Fibroblast of the conjunctiva (primary cell): ENCODE measurements at places on chromosomes 4 and X.

DNA sequence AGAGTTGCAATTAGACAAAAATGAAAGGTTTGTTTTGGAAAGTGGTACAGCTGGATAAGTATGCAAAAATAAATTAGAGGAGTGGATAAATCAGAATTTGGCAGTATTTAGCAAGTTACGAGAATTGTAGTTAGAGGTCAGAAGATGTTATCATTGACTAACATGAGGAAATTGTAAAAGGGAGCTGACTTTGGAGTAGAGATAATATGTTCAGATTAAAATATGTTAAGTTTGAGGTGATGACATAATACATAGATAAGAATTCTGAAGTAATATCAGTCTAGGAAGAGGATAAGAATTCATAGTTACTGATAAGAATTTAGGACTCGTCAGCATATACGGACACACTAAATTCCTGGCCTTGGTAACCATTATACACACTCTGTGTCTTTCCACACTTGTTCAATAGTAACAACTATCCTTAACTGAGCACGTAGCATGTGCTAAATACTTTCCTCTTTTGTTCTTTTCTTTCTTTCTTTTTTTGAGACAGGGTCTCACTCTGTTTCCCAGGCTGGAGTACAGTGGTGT, 4.1 kb upstream of the EPGN start:
- DNase-seq, result no peak

DNA sequence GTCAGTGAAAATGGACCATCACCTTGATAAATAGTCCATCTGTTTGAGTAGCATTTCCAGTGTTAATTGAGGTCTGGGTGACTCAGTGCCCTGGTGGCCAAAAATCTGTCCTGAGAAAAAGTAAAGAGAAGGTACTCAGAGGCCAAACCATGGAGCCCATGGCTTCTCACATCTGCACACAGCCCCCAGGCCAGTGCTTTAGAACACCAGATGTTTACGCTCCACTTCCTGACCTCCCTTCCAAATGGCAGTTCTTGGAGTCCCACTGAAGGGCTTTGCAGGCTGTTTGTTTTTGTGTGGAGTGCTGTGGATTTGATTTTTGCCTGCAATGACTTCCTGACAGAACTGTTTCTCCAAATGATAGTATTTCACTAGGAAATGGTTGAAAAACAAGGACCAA, 60.2 kb upstream of the GPC4 start:
- DNase-seq, result no peak

DNA sequence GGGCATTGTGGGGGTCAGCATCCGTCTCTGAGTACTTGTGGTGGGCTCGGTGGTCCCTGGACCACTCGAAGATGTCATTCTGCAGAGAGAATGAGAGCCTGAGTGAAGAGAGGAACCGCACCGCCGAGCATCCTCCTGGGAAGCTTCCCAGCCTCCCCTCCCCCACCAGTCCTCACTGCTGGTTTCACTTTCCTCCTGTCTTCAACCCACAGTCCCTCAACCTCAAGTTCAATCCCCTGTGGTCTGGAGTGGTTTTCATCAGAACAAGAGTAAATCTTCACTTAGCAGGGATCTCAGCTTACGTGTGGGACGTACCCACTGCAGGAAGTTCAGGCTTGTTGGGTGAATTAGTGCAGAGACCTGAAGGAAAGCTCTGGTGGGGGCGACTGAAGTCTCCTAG, 117.8 kb downstream of the SCD5 start:
- no peak for DNase-seq

- DNase-seq, result no peak
Measured at GRCh38 chr4:87153078-87153870, 67.1 kb downstream of the KLHL8 start.

DNA sequence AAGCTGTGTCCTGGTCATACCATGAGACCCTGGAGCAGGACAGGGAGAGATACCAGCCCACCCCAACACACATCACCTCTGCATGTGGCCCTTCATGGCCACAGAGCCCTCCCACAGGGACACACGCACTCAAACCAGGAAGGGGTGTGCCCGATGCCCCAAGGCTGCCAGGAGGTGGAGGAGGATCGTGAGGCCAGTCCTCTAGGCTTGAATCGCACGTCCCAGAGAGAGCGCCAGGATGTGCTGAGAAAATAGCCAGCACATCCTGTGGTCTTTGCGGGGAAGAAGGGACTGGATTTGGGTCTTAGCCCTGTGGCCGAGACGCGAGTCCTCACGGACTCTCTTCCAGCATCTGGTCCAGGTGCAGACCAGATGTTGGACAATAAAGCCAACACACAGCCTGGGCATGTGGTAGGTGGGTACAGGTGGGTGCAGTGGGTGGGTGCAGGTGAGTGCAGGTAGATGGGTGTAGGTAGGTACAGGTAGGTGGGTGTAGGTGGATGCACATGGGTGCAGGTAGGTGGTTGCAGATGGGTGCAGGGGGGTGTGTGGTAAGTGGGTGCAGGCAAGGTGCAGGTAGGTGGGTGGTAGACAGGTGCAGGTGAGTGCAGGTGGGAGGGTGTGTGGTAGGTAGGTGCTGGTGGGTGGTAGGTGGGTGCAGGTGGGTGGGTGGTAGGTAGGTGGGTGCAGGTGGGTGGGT, 94.3 kb upstream of the AFAP1 start:
- no peak for DNase-seq

DNA sequence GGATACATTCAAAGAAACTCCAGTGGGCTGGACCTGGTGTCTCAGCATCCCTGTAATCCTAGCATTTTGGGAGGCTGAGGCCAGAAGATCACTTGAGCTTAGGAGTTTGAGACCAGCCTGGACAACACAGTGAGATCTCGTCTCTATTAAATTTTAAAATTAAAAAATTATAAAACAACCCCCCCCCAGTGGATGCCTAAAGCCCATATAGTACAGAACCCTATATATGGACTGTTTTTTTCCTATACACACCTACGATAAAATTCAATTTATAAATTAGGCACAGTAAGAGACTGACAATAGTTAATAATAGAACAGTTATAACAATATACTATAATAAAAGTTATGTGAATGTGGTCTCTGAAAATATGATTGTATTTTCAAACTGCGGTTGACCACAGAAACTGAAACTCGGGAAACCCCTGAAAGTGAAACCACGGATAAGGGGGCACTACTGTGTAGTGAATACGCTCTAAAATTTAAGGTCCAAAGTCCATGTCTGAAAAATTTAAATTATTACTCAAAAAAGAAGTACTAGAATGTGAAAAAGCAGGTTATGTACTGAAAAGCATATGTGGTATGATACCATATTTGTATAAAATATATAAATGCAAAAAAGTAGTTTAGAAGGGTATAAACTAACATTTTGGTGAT, 2.0 kb downstream of the SMIM14 start:
- no peak for DNase-seq

- DNase-seq, result no peak
Measured at GRCh38 chr4:139740121-139740520, 74.5 kb downstream of the MGST2 start.

DNA sequence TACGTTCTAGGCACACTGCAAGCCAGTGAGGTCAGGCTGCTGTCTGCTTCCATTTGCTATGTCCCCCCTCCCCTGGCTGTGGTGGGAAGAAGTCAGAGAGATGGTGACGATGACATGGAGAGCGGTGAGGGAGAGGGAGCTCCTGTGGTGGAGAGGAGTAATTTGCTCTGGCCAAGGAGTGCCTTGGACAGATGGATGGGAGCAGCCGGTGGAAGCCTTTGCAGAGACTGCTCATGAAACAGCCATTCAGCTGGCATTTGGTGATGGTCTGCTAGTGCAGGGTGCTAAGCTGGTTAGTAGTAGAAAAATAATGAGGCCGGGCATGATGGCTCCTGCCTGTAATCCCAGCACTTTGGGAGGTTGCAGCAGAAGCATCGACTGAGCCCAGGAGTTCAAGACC, 124.1 kb downstream of the FHDC1 start:
- DNase-seq, result no peak

GRCh38 chrX:110311437-110312230, 6.3 kb downstream of the AMMECR1 start:
- DNase-seq, result no peak

- DNase-seq, result no peak
Measured at GRCh38 chrX:68273887-68274286, 159.4 kb downstream of the OPHN1 start.

DNA sequence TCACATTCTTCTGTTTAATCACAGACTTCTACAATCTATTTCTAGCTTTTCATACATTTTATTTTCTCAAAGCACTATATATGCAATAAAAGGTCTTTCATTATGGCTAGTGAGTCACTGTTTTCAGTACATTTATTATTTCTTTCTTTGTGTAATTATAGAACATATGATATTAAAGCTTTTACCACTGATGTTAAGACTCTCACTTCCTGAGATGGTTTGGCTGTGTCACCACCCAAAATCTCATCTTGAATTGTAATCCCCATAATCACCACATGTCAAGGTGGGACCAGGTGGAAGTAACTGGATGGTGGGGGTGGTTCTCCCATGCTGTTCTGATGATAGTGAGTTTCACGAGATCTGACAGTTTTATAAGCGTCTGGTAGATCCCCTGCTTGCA, 41.9 kb downstream of the UBA6 start:
- DNase-seq, result no peak
